ENCODE measurements at places on chromosomes 2 and 18.

DNA sequence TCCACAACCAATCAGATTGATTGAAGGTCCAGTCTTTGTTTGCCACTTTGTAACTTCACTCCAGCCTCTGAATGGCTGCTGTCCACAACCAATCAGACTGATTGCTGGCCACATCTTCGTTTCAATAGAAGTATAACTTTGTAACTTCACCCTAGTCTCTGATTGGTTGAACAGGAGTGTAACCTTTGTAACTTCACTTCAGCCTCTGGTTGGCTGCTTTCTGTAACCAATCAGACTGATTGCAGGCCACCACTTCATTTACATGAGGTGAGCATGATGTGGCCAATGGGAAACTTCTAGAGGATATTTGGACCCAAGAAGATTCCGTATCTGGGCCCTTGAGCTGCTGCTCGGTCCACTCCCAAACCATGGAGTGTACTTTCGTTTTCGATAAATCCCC, 16.9 kb upstream of the ALPP start:
- no peak for DNase-seq

DNA sequence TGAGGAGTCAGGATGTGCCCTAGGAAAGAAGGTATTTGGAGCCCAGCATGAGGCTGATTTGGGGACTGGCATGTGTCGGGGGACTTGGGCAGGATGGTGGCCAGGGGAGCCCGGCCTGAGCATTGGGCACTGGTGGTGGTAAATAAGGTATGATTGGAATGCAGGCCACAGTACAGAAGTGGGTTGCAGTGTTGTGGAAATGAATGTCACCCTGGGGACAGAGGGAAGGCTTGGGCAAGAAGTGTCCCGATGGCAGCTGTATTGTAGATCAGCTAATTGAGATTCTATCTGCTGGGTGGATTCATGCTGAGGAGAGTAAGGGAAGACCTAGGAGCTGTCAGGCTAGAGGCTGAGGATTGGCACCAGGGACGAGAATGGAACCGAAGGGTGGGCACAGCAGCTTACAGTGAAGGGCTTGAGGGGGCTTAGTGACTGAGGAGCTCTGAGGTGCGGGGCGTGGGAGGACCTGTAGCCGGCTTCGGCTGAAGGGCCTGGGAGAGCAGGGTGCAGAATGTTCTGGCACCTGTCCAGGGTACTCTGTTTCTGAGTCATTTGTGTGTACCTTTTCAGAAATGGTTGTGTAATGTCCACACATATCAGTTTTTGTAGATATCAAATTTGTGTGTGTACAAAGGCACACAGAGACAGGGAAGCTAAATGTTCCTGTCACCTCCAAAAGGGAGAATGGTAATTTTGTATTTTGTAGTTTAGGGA, 170.2 kb downstream of the PRKCE start:
- DNase-seq, result peak; percentile 90

DNA sequence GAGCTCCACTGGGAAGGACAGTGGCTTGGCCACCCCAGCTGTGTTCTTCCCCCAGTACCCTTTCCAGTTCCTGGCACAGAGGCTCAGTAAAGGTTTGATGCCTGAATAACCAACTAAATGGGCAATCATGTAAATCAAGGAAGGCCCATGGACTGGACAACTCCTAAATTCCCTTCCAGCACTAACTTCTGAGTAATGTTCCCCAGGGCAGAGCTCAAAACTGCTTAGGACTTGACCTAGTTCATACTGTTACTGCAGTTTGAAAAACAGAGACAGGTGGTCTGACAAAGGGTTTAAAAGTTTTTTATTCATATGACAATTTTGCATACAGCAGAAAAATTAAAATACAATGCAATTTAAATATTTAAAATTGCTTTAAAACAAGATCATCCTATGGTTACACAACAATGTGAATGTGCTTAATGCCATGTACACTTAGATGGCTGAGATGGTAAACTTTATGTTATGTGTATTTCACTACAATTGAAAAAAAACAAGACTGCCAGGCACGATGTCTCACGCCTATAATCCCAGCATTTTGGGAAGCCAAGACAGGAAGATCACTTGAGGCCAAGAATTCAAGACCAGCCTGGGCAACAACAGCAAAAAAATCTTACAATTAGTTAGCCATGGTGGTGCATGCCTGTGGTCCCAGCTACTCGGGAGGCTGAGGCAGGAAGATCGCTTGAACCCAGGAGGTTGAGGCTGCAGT, 26.2 kb downstream of the PCBP1 start:
- no peak for DNase-seq

- no peak for DNase-seq
Observed at GRCh38 chr2:217981971-217982370, 20.8 kb downstream of the TNS1 start.

DNA sequence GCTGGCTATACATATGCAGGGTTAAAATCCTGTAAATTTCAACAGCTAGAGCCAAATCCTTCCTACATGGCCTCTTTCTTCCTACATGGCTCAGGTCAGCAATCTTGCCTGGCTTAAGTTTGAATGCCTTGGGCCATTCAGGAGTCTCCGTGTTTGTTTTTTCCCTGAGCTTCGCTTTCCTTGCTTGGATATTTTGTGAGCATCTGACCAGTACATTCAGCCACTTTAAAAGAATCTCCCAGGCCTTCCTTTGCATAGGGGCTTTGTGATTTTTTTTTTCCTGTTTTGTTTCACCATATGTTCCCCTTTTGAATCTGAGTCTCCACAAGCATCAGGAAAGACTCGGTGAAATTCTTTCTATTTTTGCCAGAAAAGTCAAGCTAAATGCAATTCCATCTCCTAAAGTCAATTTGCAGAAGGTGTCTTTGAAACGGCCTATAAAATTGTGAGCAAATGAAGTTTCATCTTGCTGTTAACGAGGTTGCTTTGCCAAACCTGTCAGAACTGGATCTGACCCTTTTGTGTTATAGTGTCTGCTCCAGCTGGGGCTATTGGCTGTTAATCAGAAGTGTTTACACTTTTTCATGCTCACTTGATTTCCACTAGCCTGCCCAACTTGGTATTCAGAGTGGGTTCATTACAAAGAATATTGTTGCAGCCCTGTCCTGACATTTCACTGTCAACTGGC, 256.9 kb downstream of the DCC start:
- no peak for DNase-seq

GRCh38 chr2:102057502-102058292, 65.9 kb downstream of the IL1R2 start:
- no peak for DNase-seq

- peak; percentile 21 for DNase-seq
Observed at GRCh38 chr18:3747176-3747973, 297.4 kb downstream of the TGIF1 start.

GRCh38 chr2:100383306-100383705, 34.2 kb downstream of the CHST10 start:
- DNase-seq, result no peak

DNA sequence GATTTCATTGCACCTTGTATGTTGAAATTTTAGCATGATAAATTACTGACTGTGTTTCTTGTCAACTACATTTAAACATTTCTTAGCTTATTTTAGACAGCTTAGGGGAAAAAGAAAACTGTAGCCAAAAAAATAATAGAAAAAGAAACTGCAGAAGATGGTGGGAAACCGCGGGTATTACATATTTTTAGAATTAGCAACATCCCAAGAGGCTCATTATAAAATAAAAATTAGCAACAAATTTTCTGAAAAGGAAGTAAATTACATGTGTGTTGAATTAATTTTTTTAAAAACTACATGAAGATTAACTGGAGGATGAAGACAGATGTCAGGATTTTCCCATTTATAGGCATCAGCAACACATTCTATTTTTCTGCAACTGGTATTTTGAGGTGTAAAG, 4.3 kb downstream of the PELI1 start:
- no peak for DNase-seq

GRCh38 chr2:52622266-52622665, 1145.3 kb upstream of the CHAC2 start:
- no peak for DNase-seq

DNA sequence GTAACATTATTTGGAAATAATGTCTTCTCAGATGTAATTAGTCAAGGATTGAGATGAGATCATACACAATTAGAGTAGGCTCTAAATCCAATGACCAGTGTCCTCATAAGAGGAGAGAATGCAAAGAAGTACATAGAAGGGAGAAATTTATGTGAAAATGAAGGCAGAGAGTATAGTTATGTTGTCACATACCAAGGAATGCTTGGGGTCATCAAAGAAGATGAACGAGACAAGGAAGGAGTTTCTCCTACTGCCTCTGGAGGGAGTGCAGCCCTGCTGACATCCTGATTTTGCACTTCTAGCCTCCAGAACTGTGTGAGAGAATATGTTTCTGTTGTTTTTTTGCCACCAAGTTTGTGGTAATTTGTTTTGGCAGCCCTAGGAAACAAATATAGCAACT, 100.1 kb downstream of the GALNT13 start:
- DNase-seq, result no peak

DNA sequence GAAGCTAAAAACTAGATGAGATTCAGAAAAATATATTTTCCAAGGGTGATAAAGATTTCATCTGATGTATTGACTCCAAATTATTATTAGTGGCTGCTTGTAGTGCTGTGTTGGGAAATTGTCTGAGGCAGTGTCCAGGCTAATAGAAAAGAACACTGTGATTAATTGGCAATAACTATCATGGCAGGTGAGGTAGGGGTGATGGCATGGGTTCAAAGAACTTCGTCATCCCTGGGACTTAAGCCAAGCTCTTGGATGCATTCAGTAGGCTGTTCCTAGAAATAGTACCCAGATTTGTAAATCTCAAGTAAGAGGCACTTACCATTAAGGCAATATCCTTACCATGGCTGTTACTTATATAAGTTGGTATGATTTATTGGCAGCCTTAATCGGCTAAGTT, 13.2 kb upstream of the RAPGEF4 start:
- peak; percentile 59 for DNase-seq

DNA sequence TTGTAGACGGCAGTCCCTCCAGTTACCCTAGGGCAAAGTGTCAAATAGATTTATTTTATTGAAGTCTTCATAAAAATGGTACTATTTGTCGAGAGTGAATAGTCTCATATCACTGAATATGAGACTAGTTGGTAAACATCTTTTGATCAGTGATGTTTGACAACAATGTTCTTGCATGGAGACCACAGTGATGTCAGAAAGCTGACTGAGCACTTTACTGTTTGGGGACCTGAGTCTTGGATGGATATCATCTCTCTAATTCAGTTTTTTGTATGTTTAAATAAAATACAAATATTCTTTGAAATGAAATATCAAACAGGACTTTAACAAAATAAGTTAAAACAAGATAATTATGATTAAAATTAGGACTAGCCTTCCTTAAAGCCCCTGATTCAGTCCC, 1315.4 kb upstream of the NRXN1 start:
- DNase-seq, result no peak

DNA sequence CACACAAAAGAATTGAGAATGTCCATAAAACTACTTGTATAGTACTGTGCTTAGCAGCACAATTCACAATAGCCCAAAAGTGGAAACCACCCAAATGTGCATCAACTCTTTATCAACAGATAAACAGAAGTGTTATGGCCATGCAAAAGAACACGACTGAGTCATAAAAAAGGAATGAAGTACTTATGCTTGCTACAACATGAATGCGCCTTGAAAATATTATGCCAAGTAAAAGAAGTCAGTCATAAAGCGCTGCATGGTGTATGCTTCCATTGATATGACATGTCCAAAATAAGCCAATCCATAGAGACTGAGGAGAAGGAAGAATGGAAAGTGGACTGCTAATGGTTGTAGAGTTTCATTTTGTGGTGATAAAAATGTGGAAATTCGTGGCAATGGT, 12.1 kb upstream of the MAP2 start:
- peak; percentile 90 for DNase-seq

GRCh38 chr2:203578759-203579643, 43.9 kb upstream of the RAPH1 start:
- peak; percentile 100 for DNase-seq

- DNase-seq, result peak; percentile 60
Observed at GRCh38 chr18:11908182-11909060, at the start of gene MPPE1. MPPE1 (minus strand) TSS chr18:11908317; CDS start chr18:11897264, 11,053 bp downstream.

DNA sequence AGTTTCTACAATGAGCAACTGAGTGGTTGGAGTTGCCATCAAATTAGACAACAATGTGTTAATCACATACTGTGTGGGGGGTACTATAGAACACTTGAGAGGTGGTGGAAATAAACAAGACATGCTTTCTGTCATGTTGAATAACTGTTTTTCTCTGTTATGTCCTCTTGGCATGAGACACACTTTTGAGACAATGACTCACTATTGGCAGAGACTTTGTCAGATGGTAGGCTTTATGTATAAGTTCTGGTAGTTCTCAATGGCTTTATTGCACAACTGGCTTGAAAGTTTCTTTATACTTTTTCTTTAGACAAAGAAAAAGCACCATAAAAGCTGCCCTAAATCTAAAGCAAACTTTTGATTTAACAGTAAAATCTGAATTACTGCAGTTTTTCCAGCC, 578.7 kb downstream of the ADCYAP1 start:
- peak; percentile 18 for DNase-seq

- no peak for DNase-seq
Observed at GRCh38 chr2:168796583-168797285, 5.7 kb upstream of the NOSTRIN start.

GRCh38 chr2:134262684-134263083, 8.8 kb downstream of the MGAT5 start:
- no peak for DNase-seq

GRCh38 chr2:202102425-202103000, 29.5 kb downstream of the KIAA2012 start:
- no peak for DNase-seq

DNA sequence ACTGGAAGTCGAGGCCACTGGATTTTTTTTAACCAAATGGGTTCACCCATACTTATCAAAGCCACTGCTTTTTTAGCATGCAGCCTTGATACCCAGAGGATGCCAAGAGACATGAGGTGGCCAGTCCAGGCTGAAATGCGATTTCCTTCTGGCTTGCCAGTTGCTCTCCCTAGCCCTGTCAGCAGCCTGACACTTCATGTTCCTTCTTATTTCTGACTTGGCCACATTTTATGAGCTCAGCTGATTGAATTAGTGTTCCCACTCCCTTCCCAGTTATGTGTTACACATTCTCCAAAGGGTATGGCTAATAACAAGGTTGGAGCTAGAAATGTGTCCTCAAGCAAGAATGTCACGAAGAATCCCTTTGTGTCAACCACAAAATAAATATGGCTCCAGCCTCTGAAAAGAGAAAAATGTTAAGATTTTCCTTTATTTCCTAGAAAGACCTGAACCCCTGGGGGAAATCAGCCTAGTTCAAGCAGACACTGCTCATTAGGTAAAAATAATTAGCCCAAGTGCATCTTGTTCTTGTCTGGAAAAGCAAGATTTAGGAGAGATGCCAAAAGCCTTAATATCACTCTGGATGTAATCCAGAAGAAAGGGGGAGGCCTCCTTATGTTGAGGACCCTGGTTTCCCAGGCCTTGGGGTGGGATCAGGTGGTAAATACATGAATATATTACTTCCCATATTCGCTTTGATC, 121.7 kb upstream of the TACR1 start:
- DNase-seq, result no peak

DNA sequence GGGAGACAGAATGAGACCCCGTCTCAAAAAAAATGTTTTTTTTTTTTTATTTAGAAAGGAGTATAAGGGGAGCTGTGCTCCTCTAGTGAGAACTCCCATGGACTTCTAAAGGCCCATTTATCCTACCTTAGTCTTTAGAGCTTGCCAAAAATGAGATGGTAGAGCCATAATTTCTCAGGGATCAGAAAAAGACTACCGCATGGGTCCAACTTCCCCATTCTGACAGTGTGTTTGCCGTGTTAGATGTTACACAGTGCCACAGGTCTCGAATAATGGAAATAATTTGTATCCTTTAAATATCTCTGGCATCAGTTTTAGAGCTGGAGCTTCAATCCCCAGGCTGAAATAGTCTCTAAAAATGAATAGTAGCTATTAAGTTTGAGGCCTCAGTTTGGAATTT, 6.0 kb upstream of the SLC39A10 start:
- DNase-seq, result no peak

- DNase-seq, result no peak
Observed at GRCh38 chr18:47248604-47249313, 2.7 kb downstream of the SKOR2 start.

- DNase-seq, result no peak
Observed at GRCh38 chr18:48270929-48271328, 138.3 kb downstream of the ZBTB7C start.

Measured in bronchial epithelial cell (primary cell).